ENCODE measurements at places on chromosomes 1 and 21.

GRCh38 chr1:178844436-178844835 is 26.4 kb downstream of the ANGPTL1 start:
- DNase-seq, result no peak

GRCh38 chr1:10586125-10586524 is 111.4 kb downstream of the PEX14 start:
- DNase-seq, result no peak

- DNase-seq, result no peak
These were observed 193.2 kb downstream of the C1orf94 start for GRCh38 chr1:34369701-34370455.

GRCh38 chr1:4268262-4268888 is 368.3 kb upstream of the C1orf174 start:
- DNase-seq, result no peak

DNA sequence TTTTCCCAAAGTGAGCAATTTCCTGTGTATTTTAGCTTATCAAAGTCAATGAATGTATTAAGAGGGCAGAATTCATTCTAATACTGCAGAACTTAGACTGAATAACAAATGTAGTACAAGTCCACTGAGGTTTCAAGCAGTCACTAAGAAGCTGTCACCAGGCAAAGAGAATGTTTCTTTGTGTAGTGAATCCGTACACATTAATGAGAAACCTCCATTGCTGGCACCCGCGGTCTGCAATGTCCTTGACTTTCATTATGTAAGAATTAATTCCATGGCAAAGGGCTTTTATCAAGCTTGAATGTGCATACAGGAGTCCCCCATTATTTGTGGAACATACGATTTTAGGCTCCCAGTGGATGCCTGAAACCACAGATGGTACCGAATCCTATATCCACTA is 719.5 kb upstream of the TMPRSS15 start:
- no peak for DNase-seq

DNA sequence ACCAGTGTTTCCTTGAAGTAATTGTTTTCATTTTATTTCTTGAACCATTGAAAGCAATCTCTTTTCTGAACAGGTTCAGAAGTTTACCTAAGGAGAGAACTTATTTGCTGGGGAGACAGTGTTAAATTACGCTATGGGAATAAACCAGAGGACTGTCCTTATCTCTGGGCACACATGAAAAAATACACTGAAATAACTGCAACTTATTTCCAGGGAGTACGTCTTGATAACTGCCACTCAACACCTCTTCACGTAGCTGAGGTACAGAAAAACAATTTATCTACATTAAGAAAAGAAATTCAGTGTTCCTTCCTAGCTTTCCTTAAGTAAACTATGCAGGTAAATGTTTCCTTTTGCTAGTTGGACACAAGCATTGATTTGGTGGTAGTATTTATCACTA is 27.4 kb downstream of the AGL start:
- DNase-seq, result no peak

DNA sequence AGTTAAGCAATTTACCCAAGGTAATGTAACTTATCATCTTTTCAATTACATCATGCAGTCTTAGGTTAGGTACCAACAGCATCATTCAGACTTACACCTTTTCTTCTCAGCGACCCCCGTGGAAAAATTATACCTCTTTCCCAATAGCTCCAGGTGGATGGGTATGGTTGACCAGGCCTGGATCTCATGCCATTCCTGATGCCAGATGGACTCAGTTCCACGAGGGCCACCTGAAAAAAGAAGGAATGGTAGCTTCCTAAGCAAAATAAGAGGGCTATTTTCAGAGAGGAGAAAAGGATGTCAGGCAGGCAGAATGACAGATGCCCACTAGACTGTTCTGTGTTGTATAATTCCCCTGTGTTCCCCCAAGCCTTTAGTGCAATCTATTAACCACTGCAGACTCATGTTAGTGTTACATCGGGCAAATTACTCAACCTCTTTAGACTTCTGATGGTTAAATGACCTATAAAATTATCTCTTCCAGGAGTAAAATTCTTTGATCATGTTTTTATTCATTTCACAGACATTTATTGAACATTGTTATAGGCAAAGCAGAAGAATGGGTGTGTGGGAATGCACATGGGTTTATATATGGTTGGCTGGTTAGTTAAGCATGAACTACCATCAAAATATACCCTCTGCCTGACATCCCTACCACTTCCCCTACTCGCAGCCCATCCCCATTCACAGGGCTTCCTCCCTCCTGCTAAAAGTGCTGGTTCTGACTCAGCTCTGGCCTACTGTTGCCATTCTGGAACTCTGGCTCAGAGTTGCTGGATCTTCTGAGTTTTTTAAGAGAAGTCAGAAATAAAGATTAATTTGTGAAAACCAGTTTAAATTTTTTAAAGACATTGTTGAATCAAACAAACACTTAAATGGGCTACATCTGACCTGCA is 10.6 kb upstream of the MYSM1 start:
- DNase-seq, result no peak

- DNase-seq, result no peak
These were observed 39.2 kb downstream of the EIF2B3 start for GRCh38 chr1:44947063-44947773.

DNA sequence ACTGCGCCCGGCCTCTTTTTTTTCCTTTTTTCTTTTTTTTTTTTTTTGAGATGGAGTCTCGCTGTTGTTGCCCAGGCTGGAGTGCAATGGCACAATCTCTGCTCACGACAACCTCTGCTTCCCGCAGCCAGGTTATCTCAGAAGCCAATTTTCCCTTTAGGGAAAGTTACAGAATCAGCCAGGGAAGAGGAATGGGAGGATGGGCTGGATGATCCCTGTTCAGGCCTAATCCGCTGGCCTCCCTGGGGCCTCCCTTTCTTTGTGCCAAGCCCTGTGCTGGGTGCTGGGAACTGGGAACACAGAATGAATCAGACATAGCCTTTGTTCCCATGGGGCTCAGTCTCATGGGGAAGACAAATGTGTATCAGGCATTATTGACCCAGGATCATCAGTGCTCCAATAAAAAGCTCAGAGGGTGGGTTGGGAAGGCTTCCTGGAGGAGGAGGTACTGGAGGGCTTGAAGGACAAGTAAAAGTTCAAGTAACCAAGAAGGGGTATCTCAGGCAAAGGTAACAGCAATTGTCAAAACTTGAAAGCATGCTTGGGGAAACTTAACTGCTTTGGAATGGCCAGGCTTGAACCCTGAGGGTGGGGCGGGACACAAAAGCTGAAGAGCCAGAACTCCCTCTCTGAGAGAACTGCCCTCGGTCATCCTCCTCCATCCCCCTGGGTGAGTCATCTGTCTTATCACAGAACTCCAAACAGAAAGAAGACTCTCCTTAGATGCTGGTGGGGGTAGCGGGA is 14.3 kb downstream of the ECHDC2 start:
- no peak for DNase-seq

DNA sequence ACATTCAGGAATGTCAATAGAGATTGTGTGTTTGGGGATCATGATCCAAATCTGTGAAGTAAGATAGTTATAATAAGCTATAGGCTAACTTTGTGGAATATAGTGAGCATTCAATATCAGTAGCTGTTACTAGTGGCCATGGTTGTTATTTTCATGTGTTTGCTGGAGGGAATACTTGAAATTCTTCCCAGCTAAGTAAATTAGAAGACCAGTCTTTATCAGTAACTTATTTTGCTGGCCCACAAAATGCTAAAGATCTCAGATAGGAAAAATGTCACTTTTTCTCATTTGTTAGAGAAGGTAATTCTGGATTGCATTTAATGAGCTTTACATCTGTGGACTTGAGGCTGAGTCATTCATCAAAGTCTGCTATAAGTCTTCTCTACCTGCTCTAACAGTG is 156.1 kb upstream of the LRRC7 start:
- no peak for DNase-seq

DNA sequence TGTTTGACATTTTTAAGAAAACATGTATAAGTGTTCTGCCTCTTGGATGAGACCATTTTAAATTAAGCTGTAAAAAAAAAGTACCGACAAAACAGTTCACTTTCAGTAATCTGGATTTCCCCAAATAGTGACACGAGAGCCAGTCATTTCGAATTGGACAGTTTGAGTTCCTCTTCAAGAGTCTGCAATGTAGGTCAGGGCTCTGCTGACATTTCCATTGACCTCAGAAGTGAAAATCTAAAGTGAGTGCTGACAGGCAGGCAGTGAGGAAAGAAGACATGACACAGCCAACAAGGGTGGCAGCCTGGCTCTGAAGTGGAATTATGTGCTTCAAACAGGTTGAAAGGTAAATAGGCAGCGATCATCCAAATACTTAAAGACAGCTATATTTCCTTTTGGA is at the start of gene IL23R:
Gene IL23R (plus strand): TSS at position 259 of the 400 bp plus-strand sequence. CDS start 1,667 bp downstream, outside the sequence.
- DNase-seq, result no peak

DNA sequence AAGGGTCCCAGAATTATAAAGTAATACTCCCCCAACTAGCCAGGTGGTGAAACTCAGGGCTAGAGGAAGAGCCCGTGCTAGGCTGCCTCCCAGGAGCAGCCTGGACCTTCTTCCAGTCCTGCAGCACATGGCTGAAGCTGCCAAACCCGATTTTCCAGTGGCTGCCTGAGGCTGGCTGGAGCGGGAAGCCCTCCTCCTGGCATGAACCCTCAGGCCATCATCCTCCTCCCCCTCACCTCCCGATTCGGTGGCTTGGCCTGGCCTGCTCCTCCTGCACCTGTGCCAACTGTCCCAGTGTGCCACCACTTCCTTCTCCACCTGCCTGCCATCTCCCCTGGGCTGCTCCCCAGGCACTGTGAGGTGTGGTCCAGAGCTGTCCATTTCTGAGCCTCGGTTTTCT is 3.0 kb upstream of the TSPAN1 start:
- DNase-seq, result no peak

GRCh38 chr1:41412748-41413147 is 51.5 kb downstream of the FOXO6 start:
- DNase-seq, result no peak

- no peak for DNase-seq
These were observed 144.9 kb downstream of the HIVEP3 start for GRCh38 chr1:41773842-41774241.

- no peak for DNase-seq
These were observed 1.2 kb downstream of the SYTL1 start for GRCh38 chr1:27342778-27343638.

- no peak for DNase-seq
These were observed 209.5 kb downstream of the TOMM20 start for GRCh38 chr1:234918961-234919761.

DNA sequence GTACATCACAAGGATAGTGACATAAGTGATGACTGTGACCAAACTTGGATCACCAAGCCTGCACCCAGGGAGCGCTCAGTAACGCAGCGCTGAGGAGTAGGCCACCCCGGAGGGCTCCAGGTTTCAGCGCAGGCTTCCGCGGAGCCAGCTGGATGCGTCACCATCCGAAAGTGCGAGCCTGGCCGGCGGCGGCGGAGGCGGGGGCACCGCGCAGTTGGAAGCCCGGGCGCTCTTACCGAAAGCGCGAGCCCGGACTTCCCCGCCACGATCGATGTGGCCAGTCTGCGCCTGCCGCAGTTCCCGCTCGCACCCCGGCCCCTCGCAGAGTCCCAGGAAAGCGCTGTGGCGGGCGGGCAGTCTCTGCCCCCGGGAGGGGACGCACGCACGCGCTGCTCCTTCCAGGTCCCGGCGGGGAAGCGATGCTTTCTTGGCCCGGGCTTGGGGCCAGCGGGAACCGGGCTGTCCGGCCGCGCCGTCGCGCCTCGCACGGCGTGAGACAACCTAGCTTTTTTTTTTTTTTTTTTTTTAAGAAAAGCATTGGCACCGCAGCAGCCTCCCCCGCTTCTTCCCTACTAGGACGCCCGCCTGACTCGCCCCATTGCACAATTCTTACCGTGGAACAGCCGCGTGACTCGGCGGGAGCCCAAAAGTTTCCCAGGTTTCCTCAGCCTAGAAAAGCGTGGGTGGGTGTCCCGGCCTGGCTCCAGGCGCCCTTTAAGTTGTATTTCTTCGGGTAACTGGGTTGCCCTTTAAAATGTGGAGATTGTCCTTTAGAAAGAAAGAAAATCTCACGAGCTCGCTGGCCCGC is 36.4 kb upstream of the JAK1 start:
- DNase-seq, result no peak

DNA sequence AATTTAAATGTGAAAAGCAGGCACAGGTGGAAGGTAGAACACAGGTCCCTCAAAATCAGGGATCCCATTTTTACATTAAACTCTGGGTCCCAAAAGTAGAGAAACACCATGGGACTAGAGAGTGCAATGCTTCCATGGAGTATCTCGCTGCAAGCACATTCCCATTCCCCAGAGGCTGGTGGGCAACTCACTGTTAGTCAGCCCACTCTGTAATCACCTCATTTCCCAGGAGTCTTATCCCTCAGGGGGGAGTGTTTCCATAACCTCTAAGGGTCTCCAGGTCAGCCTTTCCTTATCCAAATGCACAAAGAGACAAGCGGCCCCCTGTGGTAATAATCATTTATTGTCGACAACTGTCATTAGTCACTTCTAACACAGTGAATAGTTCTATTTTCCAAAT is 490.1 kb upstream of the LRRC7 start:
- DNase-seq, result no peak

DNA sequence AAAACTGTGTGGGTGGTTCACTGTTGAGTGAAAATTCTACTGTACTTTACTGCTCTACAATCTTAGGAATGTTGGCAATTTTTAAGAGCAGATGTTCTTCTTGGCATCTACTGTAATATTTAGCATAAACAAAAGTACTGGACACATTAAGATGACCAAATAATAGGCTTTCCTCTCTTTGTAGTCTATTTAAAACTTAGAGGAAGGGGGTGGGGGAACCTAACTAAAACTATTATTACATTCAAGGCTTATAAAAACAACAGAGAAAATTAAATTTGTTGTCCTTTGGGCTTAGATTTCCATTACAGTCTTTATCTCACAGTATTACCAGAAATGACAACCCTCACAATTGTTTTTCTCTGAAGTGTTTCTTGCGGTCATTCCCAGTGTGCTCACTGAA is 181.2 kb downstream of the PLPPR4 start:
- no peak for DNase-seq

GRCh38 chr1:28761189-28761588 is 24.4 kb downstream of the YTHDF2 start:
- no peak for DNase-seq

- DNase-seq, result no peak
These were observed 14.5 kb downstream of the HHAT start for GRCh38 chr1:210342986-210343780.

DNA sequence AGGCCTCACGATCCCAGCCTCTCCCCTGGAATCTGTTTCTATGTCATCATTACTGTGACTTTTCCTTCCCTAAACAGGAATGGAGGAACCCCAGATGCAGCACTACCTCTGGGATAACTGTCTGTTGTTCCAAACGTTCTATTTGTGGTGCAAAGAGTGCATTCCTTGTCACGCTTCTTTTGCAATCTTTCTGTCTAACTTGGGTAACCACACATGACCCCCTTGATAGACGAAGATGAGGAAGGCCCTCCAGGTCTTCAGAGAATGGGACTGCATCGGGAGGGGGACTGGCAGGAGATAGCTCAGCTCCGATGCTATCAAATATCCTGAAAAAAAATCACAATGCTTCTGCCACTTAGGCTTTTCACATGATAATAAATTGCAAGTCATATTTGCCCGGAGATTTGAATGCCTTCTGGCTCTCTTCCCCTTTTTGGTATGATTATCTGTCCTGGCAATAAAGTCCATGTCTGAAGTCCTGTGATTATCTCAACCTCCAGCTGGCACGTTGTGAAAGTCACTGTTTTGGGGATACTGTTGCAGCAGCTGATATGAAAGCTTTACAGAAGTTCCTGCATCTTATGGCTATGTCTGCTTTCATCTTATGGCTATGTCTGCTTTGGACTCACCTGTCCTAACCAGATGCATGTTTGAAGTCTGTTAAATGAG is 148.7 kb upstream of the LMO4 start:
- DNase-seq, result no peak
